Pulmonary artery endothelial cell (primary cell): ENCODE measurements at places on chromosomes 4 and X. TPM values are rescaled to one million over a fixed set of nuclear protein-coding genes. Genes with fewer than 3 reads are reported as not detected.

DNA sequence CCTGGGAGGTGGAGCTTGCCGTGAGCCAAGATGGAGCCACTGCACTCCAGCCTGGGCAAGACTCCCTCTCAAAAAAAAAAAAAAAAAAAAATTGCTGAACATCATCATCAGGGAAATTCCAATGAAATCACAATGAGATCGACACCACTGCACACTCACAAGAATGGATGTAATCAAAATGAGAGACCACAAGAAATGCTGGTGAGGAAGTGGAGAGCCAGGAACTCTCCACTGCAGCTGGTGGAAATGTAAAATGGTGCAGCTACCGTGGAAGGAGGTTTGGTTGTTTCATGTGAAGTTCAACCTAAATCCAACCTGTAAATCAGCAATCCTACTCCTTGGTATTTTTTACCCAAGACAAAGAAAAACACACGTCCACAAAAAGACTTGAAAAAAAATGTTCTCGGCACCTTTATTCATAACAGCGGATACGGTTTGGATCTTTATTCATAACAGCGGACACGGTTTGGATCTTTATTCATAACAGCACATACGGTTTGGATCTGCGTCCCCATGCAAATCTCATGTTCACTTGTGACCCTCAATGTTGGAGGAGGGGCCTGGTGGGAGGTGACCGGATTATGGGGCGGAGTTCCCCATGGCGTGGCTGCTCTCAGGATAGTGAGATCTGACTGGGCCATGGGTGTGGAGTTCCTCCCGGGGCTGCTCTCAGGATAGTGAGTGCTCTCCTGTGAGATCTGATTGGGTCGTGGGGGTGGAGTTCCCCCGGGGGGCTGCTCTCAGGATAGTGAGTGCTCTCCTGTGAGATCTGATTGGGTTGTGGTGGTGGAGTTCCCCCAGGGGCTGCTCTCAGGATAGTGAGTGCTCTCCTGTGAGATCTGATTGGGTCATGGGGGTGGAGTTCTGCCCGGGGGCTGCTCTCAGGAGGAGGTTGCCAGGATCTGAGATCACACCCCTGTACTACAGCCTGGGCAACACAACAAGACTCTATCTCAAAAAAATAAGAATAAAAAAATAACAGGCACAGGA lies 7.7 kb downstream of the GAK start:
- peak; percentile 43 for DNase-seq

GRCh38 chr4:133960975-133961374 lies 240.6 kb downstream of the PABPC4L start:
- no peak for DNase-seq

DNA sequence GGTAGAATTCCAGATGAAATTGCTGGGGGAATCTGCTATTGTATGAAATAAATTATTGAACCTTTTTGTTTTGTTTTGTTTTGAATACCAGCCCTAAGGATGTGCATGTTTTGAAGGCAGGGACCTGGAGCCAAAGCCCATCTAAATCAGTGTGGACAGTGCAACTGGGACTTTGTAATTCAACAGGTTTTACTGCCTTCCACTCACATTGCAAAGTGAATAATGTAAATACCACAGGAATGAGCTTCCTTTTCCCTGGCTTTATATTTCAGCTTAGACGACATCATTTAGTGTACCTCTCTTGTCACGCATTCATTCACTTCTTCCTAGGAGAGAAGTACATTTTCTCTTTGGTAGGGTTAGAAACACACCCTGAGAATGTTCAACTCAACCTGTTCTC lies 795.0 kb downstream of the CENPC start:
- no peak for DNase-seq

GRCh38 chr4:105992641-105993305 lies 97.5 kb downstream of the NPNT start:
- no peak for DNase-seq

GRCh38 chr4:60455380-60455779 lies 744.7 kb upstream of the ADGRL3 start:
- no peak for DNase-seq

DNA sequence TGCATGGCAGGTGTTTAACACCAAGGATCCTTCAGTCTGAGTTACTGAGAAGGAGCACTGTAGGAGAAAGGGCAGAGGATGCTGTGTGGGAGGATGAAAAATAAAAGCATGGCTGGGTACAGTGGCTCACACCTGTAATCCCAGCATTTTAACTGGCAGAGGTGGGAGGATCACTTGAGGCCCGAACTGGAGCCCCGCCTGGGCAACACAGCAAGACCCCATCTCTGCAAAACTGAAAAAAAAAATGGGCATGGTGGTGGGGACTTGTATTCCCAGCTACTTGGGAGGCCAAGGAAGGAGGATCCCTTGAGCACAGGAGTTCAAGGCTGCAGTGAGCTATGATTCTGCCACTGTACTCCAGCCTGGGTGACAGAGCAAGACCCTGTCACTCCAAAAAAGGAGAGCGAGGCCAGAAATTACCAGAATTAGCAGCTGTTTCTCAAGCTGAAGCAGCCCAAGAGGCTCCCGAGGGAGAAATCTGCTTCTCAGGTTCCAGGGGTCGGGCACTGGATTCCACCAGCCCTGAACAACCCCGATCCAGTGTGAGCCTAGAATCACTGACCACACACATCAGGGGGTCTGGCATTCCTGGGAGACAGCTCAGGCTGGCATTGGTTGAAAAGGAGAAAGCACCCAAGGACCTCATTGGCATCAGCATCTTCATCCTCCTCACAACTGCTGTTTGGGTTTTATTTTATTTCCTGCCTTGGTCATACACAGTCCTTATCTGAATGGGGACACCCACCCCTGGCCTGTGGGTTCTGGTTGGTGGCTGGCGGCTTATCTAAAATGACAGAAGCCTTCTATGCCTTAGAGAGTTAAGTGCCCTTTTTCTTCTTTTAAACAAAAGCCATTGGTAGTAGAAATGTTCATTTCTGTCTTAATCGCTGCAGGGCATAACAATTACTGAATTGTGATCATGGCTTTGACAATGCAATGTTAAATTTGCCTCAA lies 66.3 kb upstream of the TRIM2 start:
- no peak for DNase-seq

- DNase-seq = no peak
Measured at GRCh38 chr4:14096396-14096965, 469.0 kb upstream of the BOD1L1 start.

DNA sequence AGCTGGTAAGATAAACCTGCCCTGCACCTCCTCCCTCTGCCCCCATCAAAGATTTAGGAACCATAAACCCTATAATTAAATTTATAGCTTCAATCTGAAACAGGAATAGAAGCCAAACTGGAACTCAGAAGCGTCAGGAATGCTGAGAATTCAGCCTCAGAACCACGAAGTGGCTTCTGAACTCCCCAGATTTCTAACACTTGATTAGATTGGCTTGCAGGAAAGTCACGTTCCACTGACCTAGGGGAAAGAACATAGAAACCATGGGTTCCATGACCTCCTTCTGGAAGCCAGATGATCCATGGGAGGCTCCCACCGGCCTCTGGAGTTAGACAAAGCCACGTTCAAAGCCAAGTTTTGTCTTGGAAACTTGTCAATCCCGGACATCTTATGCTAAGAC lies 356.5 kb downstream of the MID1IP1 start:
- DNase-seq = no peak

- no peak for DNase-seq
Measured at GRCh38 chrX:101062176-101062575, 10.3 kb upstream of the TRMT2B start.

- DNase-seq = no peak
Measured at GRCh38 chrX:69229436-69229835, 64.2 kb upstream of the PJA1 start.

DNA sequence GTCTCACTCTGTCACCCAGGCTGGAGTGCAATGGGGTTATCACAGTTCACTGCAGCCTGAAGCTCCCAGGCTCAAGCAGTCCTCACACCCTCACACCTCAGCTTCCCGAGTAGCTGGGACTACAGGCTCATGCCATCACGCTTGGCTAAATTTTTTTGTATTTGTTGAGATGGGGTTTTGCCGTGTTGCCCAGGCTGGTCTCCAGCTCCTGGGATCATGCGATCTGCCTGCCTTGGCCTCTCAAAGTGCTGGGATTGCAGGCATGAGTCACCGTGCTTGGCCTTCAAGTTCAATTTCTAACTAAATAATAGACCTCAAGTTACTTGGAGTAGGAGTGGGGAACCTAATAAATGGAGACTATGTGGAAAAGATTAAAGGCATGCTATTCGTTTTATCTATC lies 48.9 kb downstream of the MND1 start:
- DNase-seq = no peak

DNA sequence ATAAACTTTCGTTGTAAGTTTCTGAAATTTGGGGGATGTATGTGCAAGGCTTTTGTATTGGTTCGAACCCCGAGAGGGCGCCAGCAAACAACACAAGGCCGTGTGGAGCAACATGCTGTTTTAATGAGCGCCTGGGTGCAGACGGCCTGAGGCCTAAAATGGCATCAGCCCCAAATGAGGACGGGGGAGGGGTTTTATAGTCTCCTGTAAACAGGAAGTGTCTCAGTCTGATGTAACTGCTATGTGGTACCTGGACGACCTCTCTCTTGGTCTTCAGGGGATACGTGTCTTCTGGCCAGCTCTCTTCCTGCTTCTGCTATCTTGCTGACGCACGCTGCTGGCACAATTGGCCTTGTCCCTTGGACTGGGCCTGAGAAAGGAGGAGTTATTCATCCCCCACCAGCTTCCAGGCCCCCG lies 1348.0 kb downstream of the ADGRL3 start:
- DNase-seq = no peak

MAGEA2 gene
- not detected in 2 replicates for total RNA-seq

NUDT10 gene
- total RNA-seq = 0.59 and 0.81 TPM in 2 replicates

ZFYVE28 gene
- 10.8 and 12.3 TPM in 2 replicates for total RNA-seq

CFAP99 gene
- total RNA-seq = 0.04 TPM in 1 of 2 replicates, not detected in the other

USP27X gene
- total RNA-seq = 3.5 and 3.6 TPM in 2 replicates
